ENCODE measurements at places on chromosomes 5 and 9.

GRCh38 chr5:68450245-68450852 is 234.8 kb downstream of the PIK3R1 start:
- no peak for DNase-seq

GRCh38 chr9:127074561-127075548 is 47.6 kb downstream of the ANGPTL2 start:
- DNase-seq, result no peak

- DNase-seq, result no peak
These were observed 179.1 kb upstream of the SLC24A2 start for GRCh38 chr9:19967888-19968459.

DNA sequence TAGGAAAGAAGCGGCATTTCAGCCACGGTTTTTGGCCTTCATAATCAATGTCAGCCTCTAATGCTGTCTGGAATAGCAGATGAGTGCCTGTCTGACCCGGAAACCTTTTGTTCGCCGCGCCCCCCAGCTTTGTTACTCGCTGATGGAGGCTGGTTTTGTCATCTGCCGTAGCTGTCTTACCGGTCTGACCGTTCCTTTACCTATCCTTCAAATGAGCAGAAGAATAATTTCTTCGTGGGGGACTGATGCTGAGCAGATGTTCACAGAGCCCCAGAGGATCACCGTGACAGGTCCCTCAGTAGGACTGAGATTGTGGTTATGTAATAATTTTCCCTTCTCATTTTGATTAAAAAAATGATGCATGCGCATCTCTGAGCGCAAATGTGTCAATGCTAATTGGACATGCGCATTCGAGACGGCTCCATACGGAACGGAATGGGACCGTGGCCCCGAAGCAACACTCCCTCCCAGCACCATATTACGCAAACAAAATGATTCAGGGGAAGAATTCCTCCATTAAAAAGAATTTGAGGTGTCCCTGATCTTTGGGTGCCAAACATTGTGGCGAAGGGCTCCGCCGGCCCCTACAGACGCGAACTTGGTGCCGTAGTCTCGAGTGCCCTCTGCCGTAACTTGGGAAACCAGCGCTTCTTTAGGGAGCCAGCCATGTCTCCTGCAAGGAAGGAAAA is 27.6 kb downstream of the TLX3 start:
- no peak for DNase-seq

- no peak for DNase-seq
These were observed at the start of gene TGFBI for GRCh38 chr5:136028782-136029742. Gene TGFBI (plus strand): TSS chr5:136028988. CDS start chr5:136029056, 68 bp downstream.

DNA sequence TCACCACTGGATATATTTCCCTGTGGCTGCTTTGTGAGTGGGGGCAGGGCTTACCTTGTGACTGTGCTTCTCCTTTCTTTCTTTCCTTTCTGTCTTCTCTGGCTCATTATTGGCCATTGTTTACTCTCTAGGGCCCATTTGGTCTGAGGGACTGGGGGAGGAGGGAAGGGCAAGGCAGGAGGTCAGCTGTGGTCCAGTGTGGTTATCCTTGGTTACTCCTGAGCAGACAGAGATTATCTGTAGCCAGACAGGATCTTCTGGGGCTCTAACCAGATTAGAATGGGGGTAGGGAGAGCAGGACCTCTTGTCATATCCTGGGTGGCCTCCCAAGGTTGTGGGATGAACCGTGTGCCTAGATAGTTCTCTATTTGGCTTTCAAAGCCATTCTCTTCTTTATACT is 71.2 kb downstream of the ANKRD55 start:
- DNase-seq, result no peak

- DNase-seq, result no peak
These were observed 693 bp downstream of the DPYSL3 start for GRCh38 chr5:147509041-147509709.

- no peak for DNase-seq
These were observed 503.7 kb downstream of the ANXA1 start for GRCh38 chr9:73655363-73655762.

- no peak for DNase-seq
These were observed 585.7 kb upstream of the ZNF608 start for GRCh38 chr5:125331987-125332598.

- DNase-seq, result no peak
These were observed 2167.7 kb upstream of the WWC1 start for GRCh38 chr5:166123717-166124116.

GRCh38 chr5:84650429-84650828 is 265.7 kb upstream of the EDIL3 start:
- no peak for DNase-seq

- DNase-seq, result no peak
These were observed 10.9 kb upstream of the SPOUT1 start for GRCh38 chr9:128840524-128840923.

DNA sequence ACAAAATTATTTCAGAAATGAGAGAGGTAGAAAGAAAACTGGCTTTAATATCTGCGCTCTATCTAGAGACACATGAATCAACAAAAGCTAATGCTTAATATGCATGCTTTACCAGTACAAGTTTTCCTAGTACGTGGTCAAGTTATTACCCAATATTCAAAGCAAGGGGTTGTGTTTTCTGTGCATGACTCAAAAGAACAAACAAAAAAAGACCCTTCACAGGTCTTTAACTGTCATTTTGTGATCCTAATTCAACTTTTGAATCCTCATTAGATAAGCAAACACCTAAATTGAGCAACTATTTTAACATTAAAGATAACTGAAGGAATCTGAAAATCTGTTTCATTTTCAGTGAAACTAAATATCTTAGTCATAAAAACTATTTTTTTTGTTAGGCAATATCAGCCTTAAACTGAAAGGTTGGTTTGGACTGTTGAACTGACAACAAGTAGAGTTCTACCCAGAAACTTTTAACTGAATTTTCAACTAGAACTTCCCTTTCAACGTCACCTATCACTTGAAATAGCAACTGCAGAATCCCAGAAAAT is 12.5 kb downstream of the ST8SIA4 start:
- DNase-seq, result no peak

- no peak for DNase-seq
These were observed 24.1 kb downstream of the BICD2 start for GRCh38 chr9:92740446-92740961.

GRCh38 chr5:176436656-176437055 is 11.5 kb upstream of the FAF2 start:
- no peak for DNase-seq

- no peak for DNase-seq
These were observed 82.2 kb downstream of the PRDM6 start for GRCh38 chr5:123171259-123171658.

DNA sequence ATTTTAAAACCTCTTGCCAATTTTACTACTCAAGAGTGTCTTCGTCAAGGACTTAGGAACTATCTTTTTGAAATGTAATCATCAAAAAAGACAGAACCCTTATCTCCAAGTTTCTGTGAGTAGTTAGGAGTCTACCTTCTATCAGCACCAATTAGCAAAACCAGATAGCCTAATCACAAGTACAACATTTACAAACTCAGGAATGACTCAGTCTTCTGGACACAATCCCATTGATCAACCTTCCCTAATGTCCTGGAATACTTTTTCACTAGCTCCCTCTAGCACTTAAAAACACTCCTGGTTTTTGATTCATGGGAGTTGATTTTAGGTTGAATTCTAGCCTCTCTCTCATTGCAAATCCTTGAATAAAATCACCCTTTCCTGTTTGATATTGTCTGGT is 680.7 kb downstream of the PRR16 start:
- no peak for DNase-seq

- no peak for DNase-seq
These were observed 111.3 kb upstream of the PAPPA start for GRCh38 chr9:116042321-116042720.

GRCh38 chr5:76714751-76715485 is 1.0 kb upstream of the F2R start:
- DNase-seq, result no peak

DNA sequence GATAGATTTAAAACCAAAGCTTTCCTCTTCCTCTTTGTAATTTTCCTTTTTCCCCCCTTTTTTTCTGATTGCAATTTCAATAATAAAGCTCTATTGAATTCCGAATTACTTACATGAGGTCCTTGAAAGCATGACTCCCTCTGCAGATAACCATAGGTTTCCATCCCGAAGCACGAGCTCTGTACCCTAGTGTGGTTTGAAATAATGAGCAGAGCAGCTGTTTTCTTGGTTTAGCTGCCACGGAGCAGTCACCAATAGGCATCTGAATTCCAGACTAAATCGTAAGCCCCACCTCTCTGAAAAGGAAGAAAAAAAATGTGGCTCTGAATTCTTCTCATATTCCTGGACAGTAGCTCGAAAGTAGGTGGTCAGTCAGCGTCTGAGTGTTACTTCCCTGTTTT is 18.5 kb upstream of the GNE start:
- peak; percentile 8 for DNase-seq

- no peak for DNase-seq
These were observed 11.4 kb upstream of the PRUNE2 start for GRCh38 chr9:76917299-76917698.

DNA sequence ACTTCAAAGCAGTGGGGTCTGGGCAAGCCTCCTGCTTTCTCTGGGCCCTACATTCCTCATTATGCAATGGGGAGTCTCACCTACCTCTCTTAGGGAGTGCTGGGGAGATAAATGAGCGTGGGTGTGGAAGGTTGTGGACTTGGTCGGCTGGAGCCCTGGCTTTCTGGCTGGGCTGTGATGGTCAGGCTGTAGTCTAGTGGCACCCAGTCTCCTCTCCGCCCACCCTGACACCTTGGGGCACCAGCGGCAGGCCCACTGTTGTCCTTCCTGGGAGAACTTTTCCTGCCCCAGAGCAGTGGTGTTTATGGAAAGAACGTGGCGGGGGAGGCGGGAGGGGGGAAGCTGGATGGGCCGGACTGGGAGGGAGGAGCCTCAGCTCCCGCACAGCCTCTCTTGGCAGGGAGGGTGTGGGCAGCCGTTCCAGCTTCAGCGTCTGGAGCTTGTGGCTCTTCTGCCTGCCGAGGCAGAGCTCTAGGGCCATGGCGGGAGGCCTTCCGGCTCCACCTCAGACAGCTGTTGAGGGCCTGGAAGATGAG is 4.1 kb downstream of the PTGS1 start:
- peak; percentile 37 for DNase-seq

DNA sequence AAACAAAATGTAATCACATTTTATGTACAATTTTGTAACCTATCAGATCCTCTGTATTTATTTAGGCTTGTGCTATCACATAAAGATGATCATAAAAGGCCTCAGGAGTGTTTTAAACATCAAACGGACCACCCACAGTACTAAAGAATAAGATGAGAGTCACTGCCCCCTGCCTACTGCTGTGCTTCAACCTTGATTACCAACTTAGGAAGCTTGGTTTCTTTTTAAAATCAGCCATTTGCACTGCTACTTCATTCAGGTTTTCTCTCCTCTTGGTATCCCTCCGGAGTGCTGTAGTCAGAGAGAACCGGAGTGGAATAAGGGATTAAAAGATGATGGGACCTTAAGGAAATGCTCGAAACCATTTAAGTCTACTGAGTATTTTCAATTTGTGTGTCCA is 6.9 kb downstream of the C7 start:
- no peak for DNase-seq

DNA sequence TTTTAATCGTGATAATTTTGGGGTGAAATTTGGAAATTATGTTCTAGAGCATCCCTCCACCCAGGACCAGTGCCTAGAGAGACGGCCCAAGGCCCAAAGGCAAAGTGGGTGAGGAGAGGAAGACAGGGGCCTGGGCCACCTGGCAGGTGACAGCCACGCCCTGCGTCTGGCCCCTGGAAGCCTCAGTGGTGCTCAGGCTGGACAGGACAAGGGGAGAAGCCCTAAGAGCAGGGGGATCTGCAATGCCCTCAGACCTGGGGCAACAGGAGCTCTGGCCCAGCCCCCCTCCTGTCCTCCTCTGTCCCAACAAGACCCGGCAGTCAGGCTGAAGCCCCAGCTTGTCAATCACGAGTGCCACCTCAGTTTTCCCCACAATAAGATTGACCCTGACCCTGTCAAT is 134.8 kb downstream of the ADAMTS2 start:
- DNase-seq, result no peak

GRCh38 chr9:126053913-126054312 is 272.7 kb upstream of the MVB12B start:
- no peak for DNase-seq

- DNase-seq, result peak; percentile 4
These were observed 567.4 kb downstream of the PRR16 start for GRCh38 chr5:121031491-121031890.

DNA sequence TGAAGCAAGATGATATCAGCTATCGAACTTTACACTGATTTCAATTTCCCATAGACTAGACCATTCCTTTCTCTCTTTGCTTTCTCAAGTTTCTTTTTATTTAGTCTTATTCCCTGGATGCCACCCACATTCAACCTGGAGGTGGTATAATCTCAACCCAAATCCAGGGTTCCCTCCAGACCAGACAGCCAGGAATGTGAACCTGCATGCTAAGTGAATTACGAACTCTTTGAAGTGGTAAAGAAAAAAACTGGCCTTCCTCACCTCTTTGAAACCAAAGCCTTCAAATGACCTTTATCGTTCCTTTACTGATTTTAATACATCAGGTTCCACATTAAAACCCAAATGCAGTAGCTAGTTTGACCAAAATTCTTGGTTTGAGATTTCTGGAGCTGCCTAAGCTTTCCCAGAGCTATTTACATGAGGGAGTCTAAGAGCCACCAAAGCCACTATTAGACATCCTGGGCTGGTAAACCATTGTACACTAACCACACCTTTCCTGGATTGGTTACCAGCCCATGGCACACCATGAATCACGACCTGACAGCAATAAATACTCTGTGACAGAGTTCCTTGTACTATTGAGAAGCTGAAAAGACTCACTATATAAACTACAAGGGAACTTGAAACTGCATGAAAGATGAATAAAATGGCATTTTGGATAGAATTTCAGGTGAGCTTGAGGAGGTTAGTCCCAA is 323.7 kb downstream of the ADAMTS6 start:
- no peak for DNase-seq

DNA sequence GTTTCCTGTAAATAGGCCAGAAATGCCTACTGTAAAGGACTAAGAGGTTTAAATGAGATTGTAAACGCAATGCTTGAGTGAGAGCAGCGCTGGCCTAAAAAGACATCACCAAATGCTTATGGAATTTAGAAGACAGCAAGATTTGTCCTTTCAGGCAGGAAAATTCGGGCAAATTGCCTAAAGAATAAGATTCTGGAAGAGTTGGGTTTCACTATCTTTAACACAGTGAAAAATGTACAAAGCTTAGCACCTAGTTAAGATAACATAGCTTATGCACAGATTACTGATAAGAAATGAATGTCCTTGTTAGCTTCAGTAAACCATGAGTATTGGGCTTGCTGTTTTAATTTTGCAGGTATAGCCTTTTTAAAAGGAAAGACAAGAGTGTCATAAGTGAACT is 4.7 kb downstream of the FKBP15 start:
- no peak for DNase-seq

DNA sequence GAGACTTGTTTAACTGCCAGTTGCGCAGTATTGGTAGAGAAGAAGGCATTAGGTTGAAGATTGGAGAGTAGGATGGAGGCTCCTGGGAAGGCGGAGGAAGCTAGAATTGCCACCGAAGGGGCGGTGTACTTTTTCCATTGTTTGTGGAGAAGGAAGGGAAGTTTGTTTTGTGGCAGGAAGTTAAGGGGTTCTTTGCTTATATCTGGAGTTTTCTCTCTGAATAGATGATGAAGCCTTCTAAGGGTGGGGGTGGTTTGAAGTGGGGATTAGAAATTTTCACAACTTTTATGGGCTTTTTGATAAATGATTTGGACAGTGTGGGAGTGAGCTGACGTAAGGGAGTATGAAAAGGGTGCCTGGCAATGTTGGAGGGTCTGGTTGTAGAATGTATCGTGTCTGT is 59.3 kb downstream of the SNX30 start:
- DNase-seq, result no peak

Data from urinary bladder (tissue), 4 donors.